Right kidney (tissue), 9 donors: ENCODE measurements at places on chromosomes 11 and 22.

DNA sequence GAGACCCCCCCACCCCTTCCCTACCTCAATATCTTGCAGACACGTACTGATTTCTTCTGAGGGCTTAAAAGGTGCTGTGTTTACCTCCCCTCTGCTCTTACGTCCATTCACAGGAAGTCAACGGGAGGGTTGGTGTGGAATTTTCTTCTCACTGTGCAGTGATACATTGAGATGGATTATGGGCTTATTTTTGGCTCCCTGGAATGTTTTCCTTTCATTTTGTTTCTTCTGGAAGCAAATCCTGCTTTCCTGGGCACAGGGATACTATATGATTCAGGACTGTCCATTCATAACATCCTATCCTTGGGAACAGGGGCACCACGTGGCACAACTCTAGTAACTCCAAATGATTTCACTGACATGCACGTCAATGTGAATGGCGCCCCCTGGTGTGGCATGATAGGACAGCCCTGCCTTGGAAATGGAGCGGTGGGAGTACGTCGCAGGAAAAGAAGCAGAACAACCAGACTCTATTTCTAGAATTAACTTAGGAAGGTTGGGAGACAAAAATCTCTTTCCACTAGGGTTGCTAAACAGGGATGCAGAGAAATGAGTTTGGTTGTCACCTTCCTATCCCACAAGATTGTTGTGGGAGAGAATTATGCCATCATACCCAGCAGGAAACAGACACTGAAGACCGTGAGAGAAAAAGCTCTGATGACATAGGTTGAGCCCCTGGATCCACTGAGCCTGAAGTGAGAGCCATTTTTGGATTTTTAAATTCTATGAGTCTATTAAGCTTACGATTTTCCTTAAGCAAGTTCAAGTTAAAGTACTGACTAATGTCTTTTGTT is 146.5 kb upstream of the RAG2 start:
- peak; percentile 31 for DNase-seq

- no peak for DNase-seq
These were observed 12.7 kb upstream of the TREH start for GRCh38 chr11:118691926-118692830.

DNA sequence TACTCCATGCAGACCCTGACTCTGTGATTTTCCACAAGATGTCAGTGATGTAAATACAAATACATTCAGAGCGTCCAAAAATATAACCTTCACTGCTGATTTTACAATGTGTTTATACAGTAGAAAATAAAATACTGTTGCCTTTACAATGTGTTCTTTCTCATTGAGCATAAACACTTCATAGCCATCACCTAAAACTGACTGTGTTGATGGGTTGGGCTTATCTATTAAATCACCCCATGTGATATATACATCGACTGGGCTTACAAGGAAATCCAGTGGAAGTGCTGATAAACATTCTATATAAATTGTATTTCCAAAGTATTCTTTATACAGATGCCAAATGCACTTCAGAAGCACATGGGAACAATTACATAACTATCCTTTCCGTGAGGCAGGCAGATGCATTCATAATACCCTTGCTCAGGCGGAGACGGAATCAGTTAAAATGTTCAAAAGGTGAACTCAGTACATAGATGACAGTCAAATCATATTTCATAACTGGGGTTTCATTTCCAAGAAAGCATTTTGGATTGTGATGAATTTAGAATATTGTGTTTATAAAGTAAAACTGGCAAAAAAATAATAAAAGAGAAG is 27.7 kb downstream of the DDI1 start:
- no peak for DNase-seq

GRCh38 chr11:113670149-113670830 is 35.8 kb downstream of the TMPRSS5 start:
- DNase-seq: no peak

- no peak for DNase-seq
These were observed 1.5 kb upstream of the MRGPRG start for GRCh38 chr11:3220101-3220500.

DNA sequence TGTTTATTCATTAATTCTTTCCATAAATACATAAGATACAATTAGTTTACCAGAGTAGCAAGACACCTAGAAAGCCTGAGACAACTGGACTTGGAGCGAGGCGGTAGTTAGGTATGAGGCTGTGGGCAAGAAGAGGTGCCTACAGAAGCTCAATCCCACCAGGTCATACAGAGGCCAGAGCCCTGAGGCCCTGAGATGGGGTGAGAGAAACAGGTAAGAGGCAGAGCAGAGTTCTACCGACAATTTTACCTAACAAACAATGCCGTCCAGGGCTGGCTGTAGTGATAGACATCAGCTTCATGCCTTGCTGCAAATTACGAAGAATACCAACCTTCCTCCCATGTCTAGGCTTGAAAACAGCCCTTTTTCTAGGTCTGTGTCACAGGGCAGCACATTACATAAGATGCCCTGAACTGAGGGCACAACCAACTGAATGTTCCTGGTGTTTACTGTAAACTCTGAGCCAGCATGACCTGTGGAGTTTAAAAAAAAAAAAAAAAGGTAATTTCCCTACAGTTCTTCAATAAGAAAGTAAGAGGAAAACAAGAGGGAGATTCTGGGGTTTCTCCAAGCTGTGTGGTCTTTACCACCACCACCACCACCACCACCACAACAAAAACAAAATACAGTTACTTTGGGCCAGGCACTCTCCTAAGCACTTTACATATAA is 105.8 kb downstream of the GAB2 start:
- DNase-seq: no peak

- no peak for DNase-seq
These were observed 49.7 kb downstream of the LIF start for GRCh38 chr22:30196880-30197336.
